ENCODE measurements at places on chromosomes 5 and 9.

DNA sequence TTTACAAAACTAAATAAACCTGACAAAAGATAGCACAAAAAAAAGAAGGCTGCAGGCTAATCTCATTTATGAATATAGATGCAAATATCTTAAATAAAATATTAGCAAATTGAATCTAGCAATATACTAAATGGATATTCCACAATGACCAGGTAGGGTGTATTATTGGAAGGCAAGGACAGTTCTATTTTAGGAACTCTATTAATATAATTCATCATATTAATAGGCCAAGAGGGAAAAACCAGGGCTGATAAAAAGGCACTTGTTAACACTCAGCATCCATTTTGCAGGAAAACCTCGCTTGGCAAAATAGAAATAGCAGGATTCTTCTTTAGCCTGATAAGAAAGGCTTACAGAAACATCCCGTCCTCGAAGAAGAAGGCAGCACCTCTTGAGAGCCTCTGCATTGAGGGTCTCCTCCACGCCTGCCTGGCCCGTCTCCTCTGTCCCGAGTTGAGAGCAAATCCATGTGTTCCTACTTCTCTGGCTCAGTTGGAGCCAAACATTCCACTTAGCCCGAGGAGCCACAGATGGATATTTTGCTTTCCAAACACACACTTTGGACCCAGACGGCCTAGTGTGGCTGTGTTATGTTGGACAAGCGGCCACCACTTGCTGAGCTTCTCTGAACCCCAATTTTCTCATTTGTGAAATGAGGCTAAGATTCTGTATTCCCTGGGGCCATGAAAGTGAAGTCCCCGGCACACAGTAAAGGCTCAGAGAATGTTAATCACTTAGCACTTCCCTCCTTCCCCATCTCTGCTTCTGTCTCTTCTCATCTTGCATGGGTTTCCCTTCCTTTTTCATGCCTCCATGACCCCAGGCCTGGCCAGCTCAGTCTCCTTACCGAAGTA, 181.8 kb upstream of the MVB12B start:
- no peak overlapping the region for H3K4me3 ChIP-seq
- DNase-seq, result no peak
- H3K4me1 ChIP-seq, result peaks cover 11% of the 10 kb centered on the region
- H3K27me3 ChIP-seq, result peaks cover 5% of the 10 kb centered on the region

DNA sequence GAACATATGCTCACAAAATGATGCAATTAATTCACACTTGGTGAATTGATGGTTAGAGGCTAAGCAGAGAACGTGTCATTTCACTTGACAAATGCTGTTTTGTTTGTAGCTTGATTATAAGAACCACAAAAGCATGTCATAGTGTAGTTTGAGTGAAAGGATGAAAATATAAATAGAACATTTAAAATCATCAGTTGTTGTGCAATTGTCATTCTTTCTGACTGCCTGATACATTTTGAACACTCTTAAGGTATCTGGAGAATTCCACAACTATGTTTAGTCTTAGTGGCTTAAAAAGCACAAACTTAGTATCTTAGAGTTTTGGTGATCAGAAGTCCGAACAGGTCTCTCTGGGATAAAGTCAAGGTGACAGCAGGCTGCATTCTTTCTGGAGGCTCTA, 129.4 kb downstream of the BASP1 start:
- H3K36me3 ChIP-seq, result no peaks in the 10 kb centered on the region
- H3K4me1 ChIP-seq, result no peaks in the 10 kb centered on the region
- H3K27ac ChIP-seq, result no peak overlapping the region

GRCh38 chr9:136036050-136036449, 59.0 kb downstream of the NACC2 start:
- no peak overlapping the region for H3K4me3 ChIP-seq
- H3K36me3 ChIP-seq, result peaks cover 5% of the 10 kb centered on the region
- no peaks in the 10 kb centered on the region for H3K27me3 ChIP-seq
- no peaks in the 10 kb centered on the region for H3K4me1 ChIP-seq
- DNase-seq, result no peak
- H3K27ac ChIP-seq, result no peak overlapping the region

- H3K27ac ChIP-seq, result no peak overlapping the region
- DNase-seq, result no peak
- no peaks in the 10 kb centered on the region for H3K27me3 ChIP-seq
- H3K4me3 ChIP-seq, result no peak overlapping the region
These were observed 18.9 kb upstream of the ANKRD34B start for GRCh38 chr5:80588858-80589540.

GRCh38 chr9:89442981-89443814, 54.7 kb downstream of the SEMA4D start:
- H3K27ac ChIP-seq, result no peak overlapping the region
- H3K36me3 ChIP-seq, result peaks cover 30% of the 10 kb centered on the region
- no peak overlapping the region for H3K4me3 ChIP-seq

- no peak overlapping the region for H3K27ac ChIP-seq
- no peaks in the 10 kb centered on the region for H3K27me3 ChIP-seq
- peaks cover 4% of the 10 kb centered on the region for H3K4me1 ChIP-seq
- no peak for DNase-seq
- no peaks in the 10 kb centered on the region for H3K36me3 ChIP-seq
These were observed 133.5 kb downstream of the DCP2 start for GRCh38 chr5:113110117-113110516.

DNA sequence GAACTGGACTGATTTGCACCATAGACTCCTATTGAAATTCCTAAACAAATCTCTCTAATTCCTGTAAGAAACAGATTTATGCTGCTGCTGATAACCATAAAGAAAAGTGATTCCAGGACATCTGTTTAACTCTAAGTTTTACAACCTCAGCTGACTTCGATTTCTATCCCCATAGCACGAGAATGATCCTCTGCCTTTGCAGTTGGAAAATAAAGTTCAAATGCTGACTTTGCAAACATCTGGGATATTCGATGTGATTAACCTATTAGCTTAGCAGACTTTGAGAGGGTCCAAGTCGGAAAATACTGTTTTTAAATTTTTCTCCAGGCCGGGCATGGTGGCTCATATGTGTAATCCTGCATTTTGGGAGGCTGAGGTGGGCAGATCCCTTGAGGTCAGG, 247.3 kb downstream of the PSAT1 start:
- peaks cover 18% of the 10 kb centered on the region for H3K4me1 ChIP-seq
- H3K36me3 ChIP-seq, result no peaks in the 10 kb centered on the region
- DNase-seq, result no peak
- H3K27me3 ChIP-seq, result peaks cover 2% of the 10 kb centered on the region

DNA sequence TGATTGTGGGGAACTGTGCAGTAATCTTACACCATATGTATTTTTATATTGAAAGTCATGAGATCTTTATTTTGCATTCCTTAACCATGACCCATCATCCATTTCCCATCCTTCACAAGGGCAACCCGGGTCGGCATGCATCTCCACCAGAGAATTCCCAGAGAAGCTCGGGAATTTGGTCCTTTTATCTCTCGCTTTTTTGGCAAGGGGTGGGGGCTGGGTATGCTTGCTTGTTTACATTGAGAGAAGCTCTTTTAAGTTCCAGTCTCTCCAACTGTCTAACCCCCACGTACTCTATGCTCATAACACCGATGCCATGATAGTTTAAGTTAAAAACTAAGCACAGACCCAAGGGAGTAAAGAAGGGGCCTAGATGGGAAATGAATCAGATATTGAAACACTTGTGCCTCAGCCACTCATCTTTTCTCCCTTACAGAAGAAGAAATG, 109.9 kb upstream of the NFIB start:
- no peak for DNase-seq
- no peaks in the 10 kb centered on the region for H3K27me3 ChIP-seq
- no peaks in the 10 kb centered on the region for H3K36me3 ChIP-seq
- peaks cover 14% of the 10 kb centered on the region for H3K4me1 ChIP-seq
- H3K4me3 ChIP-seq, result no peak overlapping the region
- H3K27ac ChIP-seq, result no peak overlapping the region

DNA sequence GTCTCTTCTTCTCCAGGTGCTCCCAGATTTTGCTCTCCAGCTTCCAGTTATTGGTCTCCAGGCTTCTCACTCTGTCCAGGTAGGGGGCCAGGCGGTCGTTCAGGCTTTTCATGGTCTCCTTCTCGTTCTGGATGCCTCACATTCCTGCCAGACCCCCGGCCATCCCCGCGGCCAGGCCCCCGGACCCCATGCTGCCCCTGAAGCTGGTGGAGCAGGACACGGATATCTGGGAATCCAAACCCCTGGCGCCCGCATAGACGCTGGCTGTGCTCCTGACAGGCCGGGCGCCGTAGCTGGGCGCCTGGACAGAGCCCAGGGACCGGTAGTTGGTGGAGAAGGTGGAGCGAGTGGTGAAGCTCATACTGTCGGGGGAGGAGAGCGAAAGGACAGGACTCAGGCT, 534.4 kb upstream of the TLE4 start:
- no peak for DNase-seq
- no peaks in the 10 kb centered on the region for H3K36me3 ChIP-seq
- H3K4me3 ChIP-seq, result no peak overlapping the region

DNA sequence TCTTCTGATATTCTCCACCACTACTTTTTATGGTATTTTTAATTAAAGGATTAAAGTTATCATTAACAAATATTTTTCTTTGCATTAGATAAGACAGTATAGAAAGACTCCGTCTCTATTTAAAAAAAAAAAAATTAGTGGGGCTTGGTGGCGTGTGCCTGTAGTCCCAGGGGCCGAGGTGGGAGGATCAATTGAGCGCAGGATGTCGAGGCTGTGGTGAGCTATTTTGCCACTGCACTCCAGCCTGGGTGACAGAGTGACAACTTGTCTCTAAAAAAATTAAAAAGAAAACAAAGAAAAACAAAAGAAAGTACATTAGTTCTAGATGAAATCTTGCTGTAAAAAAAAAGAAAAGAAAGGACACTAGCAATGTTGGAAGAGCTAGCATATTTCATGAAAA, 97.4 kb upstream of the IL6ST start:
- H3K4me3 ChIP-seq, result no peak overlapping the region
- DNase-seq, result no peak
- no peaks in the 10 kb centered on the region for H3K4me1 ChIP-seq
- H3K36me3 ChIP-seq, result no peaks in the 10 kb centered on the region

DNA sequence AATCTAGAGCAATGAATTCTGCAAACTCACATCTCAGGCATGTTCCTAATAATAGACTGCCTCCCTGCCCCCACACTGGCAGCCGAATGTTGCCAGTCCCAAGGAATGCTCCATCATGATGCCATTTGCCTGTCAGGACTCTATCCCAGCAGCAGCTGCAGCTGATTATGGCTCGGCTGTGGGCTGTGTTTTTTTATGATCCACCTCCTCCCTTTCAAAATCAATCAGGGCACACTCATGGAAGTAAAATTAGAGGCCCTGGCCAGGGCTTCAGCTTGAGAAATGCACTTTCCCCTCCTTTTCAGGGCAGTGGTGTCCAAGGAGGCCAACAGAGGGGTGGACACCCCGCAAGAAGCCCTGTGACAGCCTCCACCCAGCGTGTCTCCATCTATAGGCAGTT, 176.7 kb upstream of the S1PR3 start:
- no peaks in the 10 kb centered on the region for H3K27me3 ChIP-seq
- DNase-seq, result peak; percentile 52
- H3K36me3 ChIP-seq, result no peaks in the 10 kb centered on the region
- H3K4me1 ChIP-seq, result peaks cover 6% of the 10 kb centered on the region

GRCh38 chr9:135864447-135865049, 42.8 kb downstream of the CAMSAP1 start:
- no peaks in the 10 kb centered on the region for H3K27me3 ChIP-seq
- H3K27ac ChIP-seq, result no peak overlapping the region
- H3K4me3 ChIP-seq, result no peak overlapping the region
- DNase-seq, result peak; percentile 77
- H3K4me1 ChIP-seq, result peaks cover 3% of the 10 kb centered on the region

DNA sequence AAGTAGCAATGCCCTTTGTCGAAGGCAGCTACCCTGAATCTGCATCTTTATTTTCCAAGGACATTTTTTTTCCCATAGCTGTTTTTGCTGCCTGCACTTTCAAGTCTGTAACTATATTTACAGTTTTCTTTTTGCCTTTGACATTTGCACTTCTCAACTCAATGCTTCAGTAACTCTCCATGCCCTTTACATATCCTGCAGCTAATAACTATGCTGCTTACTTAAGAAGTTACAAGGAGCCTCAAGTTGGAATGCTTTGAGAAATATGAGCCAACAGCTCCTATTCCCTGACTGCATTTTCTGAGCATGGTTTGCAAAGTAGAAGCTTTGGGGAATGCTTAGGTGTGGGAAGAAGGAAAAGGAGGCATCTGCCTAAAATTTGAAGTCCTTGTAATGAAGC, 194.8 kb upstream of the TRPC7 start:
- DNase-seq, result no peak
- no peaks in the 10 kb centered on the region for H3K4me1 ChIP-seq
- no peaks in the 10 kb centered on the region for H3K36me3 ChIP-seq
- H3K27me3 ChIP-seq, result no peaks in the 10 kb centered on the region

GRCh38 chr5:52885614-52886013, 97.9 kb downstream of the ITGA1 start:
- no peak for DNase-seq
- no peak overlapping the region for H3K27ac ChIP-seq
- no peaks in the 10 kb centered on the region for H3K27me3 ChIP-seq
- H3K36me3 ChIP-seq, result no peaks in the 10 kb centered on the region

- H3K36me3 ChIP-seq, result no peaks in the 10 kb centered on the region
- no peak overlapping the region for H3K4me3 ChIP-seq
- H3K27ac ChIP-seq, result no peak overlapping the region
- DNase-seq, result no peak
- no peaks in the 10 kb centered on the region for H3K27me3 ChIP-seq
- no peaks in the 10 kb centered on the region for H3K4me1 ChIP-seq
These were observed 424.7 kb upstream of the ST8SIA4 start for GRCh38 chr5:101327816-101328215.

DNA sequence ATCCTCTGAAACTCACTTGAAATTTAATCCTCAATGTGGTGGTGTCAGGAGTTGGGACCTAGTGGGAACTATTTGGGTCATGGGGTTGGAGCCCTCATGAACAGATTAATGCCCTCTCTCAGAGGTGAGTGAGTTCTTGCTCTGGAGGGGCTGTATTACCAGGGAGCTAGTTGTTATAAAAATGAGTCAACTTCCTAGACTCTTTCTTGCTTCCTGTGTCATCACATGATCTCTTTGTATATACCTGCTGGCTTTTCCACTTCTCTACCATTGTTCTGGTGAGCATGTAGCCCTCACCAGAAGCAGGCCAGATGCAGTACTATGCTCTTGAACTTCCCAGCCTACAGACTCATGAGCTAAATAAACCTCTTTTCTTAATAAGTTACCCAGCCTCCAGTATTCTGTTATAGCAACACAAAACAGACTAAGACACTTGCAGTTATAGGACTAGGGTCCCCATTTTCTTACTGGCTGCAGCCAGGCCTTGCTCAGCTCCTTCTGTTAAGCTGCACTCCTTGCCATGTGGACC, 127.5 kb downstream of the SUSD1 start:
- no peak for DNase-seq
- no peaks in the 10 kb centered on the region for H3K36me3 ChIP-seq
- no peak overlapping the region for H3K4me3 ChIP-seq

DNA sequence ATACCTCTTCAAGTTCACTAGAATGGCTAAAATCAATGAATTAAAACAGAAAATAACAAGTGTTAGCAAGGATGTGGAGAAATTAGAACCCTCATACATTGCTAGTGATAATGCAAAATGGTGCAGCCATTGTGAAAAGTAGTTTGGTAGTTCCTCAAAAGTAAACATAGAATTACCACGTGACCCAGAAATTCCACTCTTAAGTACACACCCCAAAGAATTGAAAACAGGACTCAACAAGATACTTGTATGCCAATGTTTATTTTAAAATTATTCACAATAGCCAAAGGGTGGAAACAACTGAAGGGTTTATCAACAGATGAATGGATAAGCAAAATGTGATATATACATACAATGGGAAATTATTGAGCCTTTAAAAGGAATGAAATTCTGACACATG, 70.3 kb downstream of the BARX1 start:
- no peaks in the 10 kb centered on the region for H3K4me1 ChIP-seq
- no peak overlapping the region for H3K27ac ChIP-seq
- no peak overlapping the region for H3K4me3 ChIP-seq
- no peak for DNase-seq
- H3K27me3 ChIP-seq, result no peaks in the 10 kb centered on the region
